Adrenal gland (tissue), 19 donors: ENCODE measurements at places on chromosomes 2 and 18. TPM values are rescaled to one million over a fixed set of nuclear protein-coding genes. Genes with fewer than 3 reads are reported as not detected.

- DNase-seq = no peak
Measured at GRCh38 chr2:5148392-5149085, 543.6 kb upstream of the SOX11 start.

Gene SP140
- total RNA-seq = 2.8 TPM

DNA sequence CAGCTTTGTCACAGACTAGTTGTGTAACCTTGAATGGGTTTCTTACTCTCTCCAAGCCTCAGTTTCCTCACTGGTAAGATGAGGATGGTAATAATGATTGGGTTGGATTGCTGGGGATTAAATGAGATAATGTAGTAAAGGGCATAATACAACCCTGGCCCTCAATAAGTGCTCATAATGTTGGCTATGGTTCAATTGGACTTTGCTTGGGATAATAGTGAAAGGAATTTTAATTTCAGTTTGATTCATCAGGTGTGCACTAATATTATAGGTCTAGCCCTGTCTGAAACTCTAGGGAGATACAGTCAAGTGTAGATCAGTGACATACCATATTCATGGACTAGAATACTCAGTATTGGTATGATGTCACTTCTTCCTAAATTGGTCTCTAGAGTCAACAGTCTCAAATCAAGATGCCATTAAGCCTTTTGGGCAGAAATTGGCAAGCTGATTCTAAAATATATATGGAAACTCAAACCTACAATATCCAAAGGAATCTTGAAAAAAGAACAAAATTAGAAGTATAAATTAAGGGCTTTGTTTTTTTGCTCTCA, 161.4 kb downstream of the SMAD7 start:
- DNase-seq = no peak

Gene PAX8
- total RNA-seq = 18.5 TPM

DNA sequence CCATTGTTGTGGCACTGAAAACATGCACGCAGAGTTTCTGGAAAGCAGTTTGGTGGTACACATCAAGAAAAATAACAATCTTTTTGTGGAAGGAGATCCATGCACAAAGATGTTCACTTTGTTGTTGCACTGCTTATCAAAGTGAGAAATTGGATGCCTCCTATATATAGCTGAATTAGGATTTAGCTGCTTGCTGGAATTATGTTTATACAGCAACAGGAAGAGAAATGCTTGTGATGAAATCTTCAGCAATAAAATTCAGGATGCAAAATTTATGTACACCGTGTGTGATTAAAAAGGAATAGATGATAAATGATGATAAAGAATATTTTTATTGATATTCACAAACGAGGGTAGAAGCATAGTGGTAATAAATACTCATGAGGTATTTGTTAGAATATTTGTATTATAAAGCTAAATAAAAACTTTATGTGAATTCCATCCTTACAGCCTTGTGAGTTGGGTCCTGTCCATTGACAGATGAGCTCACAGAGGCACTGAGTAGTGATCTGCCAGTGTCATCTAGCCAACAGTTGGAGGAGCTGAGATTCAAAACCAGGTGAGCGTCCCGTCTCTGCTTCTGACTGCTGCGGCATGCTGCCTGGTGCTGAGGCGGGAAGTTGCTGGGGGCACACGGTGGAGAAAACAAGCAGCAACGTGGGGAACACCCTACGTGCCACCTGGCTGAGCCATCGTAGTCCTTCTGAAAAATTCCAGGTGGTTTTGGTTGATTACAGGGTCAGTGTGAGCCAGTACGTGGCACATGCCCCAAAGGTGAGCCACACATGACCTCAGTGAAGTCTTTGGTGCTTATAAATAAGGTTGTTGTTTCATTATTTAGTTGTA, 80.2 kb downstream of the ASAP2 start:
- DNase-seq = no peak

Gene MOGAT1
- total RNA-seq = not detected

GRCh38 chr2:139790136-139790535, 1009.9 kb upstream of the NXPH2 start:
- no peak for DNase-seq

Gene IL1F10
- not detected for total RNA-seq

DNA sequence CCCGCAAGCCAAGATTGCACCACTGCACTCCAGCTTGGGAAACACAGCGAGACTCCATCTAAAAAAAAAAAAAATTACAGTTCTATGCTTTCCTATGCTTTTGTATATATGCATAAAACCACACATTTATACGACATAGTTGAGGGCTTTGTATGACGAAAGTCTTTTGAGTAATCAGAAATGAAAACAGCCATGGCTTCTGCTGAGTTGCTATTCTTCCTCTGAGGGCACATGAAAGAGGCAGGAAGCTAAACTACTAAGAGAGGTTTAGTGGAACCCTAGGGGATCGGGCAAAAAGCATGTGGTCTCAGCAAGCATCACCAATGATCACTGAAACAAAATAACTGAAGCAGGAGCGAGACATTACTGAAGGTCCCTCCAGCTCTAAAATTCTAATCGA, 99.6 kb downstream of the ZAP70 start:
- DNase-seq = no peak

Gene CABLES1
- total RNA-seq = 4.5 TPM

GRCh38 chr2:104818264-104818663, 35.7 kb upstream of the POU3F3 start:
- DNase-seq = no peak

Gene ANKRD62
- total RNA-seq = not detected

DNA sequence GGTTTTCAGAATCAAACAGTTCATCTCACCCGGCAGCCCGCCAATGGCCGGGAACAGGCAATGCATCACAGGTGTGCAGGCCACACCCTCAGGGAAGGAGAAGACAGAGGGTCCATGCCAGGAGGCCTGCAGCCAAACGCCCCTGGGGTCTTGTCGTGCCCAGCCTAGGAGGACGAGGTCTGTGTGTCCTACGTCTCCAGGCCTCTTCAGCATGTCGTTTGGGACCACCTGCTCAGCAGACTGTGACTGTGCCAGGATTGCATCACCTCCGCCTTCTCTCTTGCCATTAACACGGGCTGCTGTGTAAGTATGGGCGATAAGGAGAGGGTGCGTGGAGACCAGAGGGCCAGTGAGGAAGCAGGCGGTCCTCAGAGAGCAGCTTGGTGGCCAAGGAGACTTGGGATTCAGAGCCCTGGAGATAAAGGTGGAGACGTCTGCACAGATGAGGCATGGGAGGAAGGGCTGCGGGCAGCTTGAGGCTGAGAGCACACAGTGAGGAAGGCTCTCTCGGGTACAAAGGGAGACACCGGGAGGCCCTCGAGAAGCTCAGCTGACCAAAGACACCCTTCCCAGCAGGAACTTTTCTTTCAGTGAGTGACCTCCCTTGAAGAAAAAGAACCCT, 37.4 kb upstream of the KLHL29 start:
- no peak for DNase-seq

Gene COPS7B
- total RNA-seq = 29.2 TPM

DNA sequence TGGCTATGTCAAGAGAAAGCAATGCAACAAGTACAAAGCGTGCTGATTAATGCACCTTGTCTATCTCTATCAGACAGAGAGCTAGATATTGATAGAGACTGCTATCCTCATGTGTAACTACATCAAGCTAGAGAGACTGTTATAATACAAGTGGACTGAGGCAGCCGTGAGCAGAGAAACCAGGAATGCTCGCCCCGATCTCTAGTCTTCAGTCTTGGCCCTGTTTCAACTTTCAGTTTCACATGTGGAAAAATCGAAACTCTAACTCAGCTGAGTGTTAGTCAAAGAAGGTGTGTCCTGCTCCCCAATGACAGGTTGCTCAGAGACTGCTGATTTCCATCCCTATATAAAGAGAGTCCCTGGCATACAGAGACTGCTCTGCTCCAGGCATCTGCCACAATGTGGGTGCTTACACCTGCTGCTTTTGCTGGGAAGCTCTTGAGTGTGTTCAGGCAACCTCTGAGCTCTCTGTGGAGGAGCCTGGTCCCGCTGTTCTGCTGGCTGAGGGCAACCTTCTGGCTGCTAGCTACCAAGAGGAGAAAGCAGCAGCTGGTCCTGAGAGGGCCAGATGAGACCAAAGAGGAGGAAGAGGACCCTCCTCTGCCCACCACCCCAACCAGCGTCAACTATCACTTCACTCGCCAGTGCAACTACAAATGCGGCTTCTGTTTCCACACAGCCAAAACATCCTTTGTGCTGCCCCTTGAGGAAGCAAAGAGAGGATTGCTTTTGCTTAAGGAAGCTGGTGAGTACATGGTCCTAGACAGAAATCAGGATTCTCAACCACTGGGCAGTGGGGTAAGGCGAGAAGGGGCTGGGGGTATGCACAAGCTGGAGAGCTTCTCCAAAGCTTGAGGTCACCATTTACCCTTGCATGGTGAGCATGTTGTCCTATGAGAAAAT, at the start of gene RSAD2:
RSAD2 (plus strand) TSS at position 376 of the 903 bp plus-strand sequence; CDS start at position 400, 24 bp downstream.
- DNase-seq = peak; percentile 45

GRCh38 chr2:40471866-40472265, 20.0 kb upstream of the SLC8A1 start:
- DNase-seq = no peak

DNA sequence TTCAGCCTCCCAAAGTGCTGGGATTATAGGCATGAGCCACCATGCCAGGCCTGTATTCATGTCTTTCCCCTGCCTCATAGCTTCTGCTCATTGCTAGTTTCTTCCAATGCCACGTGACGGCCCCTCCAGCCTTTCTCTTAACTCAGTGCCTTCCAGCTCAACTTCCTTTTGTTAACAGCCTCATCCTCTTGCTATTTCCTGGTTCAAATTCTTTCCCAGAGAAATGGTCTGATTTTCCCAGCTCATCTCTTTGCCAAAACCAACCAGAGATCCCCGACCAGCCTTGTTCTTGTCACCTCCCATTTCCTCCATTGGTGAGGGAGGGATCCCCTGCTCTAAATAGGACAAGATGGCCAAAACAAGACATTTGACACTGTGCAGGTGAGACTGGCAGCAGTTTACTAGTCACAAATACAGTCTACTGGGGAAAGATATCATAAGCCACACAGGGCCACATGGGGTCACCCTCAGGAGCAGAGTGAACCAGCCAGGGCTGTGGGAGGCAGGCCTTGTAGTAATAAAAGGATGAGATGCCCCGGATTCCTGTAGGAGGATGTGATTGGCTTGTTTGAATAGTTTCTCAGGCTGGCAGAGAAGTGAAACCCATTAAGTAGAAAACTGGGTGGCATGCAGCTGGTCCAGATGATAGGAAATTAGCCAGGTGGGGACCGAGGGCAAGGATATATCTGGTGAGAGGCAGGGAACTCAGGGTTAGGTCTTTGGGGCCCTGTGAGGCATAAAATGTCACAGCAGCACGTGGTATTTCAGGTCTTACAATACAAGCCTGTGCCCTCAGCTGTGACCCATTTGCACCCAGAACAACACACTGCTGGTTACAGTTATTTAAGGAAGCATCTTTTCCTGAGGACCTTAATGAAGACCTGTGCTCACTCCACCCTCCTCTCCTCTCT, 6.4 kb downstream of the CD207 start:
- no peak for DNase-seq

Gene SERPINE2
- total RNA-seq = 19.1 TPM

GRCh38 chr2:70921839-70922234, 13.9 kb upstream of the ATP6V1B1 start:
- DNase-seq = no peak

DNA sequence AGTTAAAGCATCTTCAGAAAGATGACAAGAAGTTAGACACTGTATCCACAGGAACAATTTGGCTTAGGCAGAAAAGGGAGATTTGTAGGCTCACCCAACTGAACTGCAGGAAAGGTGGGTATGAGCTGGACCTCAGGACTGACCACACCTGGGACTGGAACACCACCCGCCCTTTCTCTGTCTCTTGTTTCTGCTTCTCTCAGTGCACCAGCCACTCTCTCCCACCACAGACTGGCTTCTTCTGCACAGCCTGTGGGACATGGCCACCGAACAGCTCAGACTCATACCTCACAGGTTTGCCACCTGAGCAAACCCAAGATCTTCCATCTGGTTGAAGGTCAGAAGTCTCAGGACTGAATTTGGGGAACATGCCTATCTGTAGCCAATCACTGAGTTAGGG, 14.2 kb upstream of the MALT1 start:
- no peak for DNase-seq

DNA sequence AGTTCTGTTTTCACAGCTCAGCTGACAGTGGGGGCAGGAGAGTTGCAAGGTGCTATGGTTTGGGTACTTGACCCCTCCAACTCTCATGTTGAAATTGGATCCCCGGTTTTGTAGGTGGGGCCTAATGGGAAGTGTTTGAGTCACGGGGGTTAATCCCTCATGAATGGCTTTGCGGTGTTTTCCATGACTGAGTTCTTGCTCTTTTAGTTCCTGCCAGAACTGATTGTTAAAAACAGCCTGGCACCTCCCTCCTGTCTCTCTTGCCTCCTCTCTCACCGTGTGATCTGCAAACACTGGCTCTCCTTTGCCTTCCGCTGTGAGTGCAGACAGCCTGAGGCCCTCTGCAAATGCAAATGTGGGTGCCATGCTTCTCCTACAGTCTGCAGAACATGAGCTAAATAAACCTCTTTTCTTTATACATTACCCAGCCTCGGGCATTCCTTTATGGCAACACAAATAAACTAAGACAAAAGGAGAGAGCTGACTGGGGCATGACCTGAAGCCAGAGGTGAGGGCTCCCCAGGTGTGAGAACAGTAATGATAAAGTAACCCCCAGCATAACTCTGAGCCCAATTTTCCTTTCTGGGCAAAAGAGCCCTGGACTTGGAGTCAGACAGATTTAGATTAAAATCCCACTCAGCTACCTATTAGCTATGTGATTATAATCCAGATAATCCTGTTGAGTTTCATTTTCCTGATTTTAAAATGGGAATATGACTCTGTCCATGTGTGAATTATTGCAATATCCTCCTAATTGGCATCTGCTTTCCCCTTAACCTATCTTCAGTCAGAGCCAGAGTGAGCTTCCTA, 64.9 kb upstream of the CAPN13 start:
- no peak for DNase-seq

DNA sequence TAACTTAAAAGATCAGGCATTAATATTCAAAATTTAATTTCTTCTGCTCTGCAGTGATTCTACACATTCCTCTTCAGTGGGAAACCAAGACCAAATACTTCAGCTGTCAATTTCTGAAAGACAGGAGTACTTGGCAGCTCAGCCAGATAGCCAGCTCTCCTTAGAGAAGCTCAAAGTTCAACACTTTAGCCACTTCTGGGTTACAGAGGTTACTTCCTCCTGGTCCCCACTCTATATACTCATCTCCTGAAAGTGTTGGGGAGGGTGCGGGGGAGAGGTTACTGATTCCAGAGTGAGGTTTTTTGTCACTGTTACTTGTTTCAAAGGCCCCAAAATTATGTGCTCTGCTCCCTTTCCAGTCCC, 4.1 kb downstream of the CYTIP start:
- DNase-seq = no peak
